ENCODE measurements at places on chromosomes 11 and 22. TPM values are rescaled to one million over a fixed set of nuclear protein-coding genes. Genes with fewer than 3 reads are reported as not detected.

Gene CRYBB3
- polyA plus RNA-seq, result 5.3 TPM

Gene CHRM4
- not detected for polyA plus RNA-seq

- H3K27me3 ChIP-seq, result no peaks in the 10 kb centered on the region
- H3K4me3 ChIP-seq, result no peak overlapping the region
- H3K36me3 ChIP-seq, result peaks cover 5% of the 10 kb centered on the region
- H3K4me1 ChIP-seq, result no peaks in the 10 kb centered on the region
- H3K27ac ChIP-seq, result no peak overlapping the region
- no peak for DNase-seq
Measured at GRCh38 chr11:87076874-87077429, 39.2 kb downstream of the TMEM135 start.

DNA sequence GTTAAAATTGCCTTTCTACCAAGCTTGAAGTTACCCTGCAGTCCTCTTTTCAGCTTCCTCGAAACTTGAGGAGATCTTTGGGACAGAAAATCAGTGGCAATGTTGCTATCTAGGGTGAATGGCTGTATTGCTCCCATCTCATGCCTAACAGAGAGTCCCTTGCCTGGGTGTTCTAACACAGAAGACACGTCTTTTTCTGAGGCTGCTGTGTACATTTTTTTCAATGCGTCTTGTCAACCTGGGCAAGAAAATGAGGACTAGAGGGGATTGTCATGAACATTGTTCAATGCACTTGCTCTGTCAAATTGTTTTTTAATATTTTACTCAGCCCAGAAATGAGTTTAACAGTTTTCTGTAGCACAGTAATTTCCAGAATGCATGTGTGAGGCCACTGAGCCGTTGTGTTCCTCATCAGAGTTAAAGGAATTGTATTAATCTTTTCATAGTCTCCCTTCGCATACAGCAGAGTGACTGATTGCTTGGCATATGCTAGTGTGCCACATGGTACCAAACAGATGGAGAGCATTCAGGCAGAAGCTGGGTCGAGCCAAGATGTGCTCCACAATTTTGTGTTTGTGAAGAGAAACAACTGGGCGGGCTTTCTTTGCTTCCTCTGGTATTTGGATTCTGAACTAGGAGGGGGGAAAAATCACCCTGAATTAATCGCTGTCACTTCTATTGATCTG, 86.0 kb downstream of the CASP12 start:
- no peaks in the 10 kb centered on the region for H3K27me3 ChIP-seq
- no peak for DNase-seq
- H3K4me1 ChIP-seq, result no peaks in the 10 kb centered on the region
- H3K4me3 ChIP-seq, result no peak overlapping the region
- H3K27ac ChIP-seq, result no peak overlapping the region

Gene NEFH
- 1.7 TPM for polyA plus RNA-seq

- no peak overlapping the region for H3K27ac ChIP-seq
- DNase-seq, result no peak
- H3K4me1 ChIP-seq, result no peaks in the 10 kb centered on the region
- H3K27me3 ChIP-seq, result no peaks in the 10 kb centered on the region
- H3K4me3 ChIP-seq, result no peak overlapping the region
Measured at GRCh38 chr11:7348432-7349304, 97.0 kb downstream of the SYT9 start.

DNA sequence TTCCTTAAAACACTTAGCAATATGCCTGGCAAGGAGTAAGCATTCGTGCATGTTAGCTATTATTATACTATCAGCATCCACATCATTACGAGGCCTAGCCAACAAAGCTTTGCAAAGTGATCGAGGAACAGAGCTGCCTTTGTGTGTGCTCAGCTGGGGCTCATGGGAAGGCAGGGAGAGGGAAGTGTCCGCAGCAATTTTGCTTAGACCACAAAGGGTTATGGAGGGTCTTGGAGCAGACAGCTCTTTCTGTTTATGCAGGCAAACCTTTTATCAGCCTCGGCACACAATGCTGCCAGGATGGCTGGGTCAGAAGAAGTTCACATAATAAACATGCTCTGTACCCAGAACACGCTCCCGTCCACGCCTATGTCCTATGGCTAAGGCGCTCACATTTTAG, 10.9 kb upstream of the DKK3 start:
- H3K27ac ChIP-seq, result no peak overlapping the region
- peak; percentile 20 for DNase-seq
- H3K27me3 ChIP-seq, result no peaks in the 10 kb centered on the region
- H3K4me1 ChIP-seq, result peaks cover 3% of the 10 kb centered on the region

GRCh38 chr11:10561043-10561818, 7.2 kb downstream of the LYVE1 start:
- no peak overlapping the region for H3K27ac ChIP-seq
- DNase-seq, result no peak
- no peaks in the 10 kb centered on the region for H3K4me1 ChIP-seq
- no peaks in the 10 kb centered on the region for H3K27me3 ChIP-seq
